ENCODE measurements at places on chromosomes 6 and 20. TPM values are rescaled to one million over a fixed set of nuclear protein-coding genes. Genes with fewer than 3 reads are reported as not detected.

ASIP gene
- not detected for total RNA-seq

RRP36 gene
- 46.6 TPM for total RNA-seq

COL21A1 gene
- not detected for total RNA-seq

HLA-DRA gene
- total RNA-seq, result not detected

IFT52 gene
- total RNA-seq, result 37.8 TPM

COL19A1 gene
- total RNA-seq, result not detected

ADIG gene
- not detected for total RNA-seq

RAET1E gene
- total RNA-seq, result not detected

LTB gene
- total RNA-seq, result 2.0 TPM

PDE7B gene
- total RNA-seq, result 0.33 TPM

SLC35D3 gene
- total RNA-seq, result not detected

ZNF831 gene
- not detected for total RNA-seq

UBE2C gene
- 425 TPM for total RNA-seq

PRDM13 gene
- not detected for total RNA-seq

OR2B6 gene
- not detected for total RNA-seq

NOTCH4 gene
- 1.1 TPM for total RNA-seq

KIAA1586 gene
- total RNA-seq, result 4.1 TPM

ABCC10 gene
- total RNA-seq, result 32.1 TPM

PSORS1C1 gene
- 1.4 TPM for total RNA-seq

SLC22A16 gene
- total RNA-seq, result not detected

GSTA2 gene
- total RNA-seq, result not detected

SIRPB2 gene
- not detected for total RNA-seq

HINT3 gene
- 12.2 TPM for total RNA-seq

CRISP2 gene
- under 0.01 TPM for total RNA-seq

CLPSL1 gene
- total RNA-seq, result not detected

RNF39 gene
- not detected for total RNA-seq

PSMB8 gene
- total RNA-seq, result 72.1 TPM

CYP21A2 gene
- 0.25 TPM for total RNA-seq

CNKSR3 gene
- total RNA-seq, result 16.0 TPM

TP53INP2 gene
- total RNA-seq, result 19.5 TPM

MKKS gene
- total RNA-seq, result 5.1 TPM

KIAA0408 gene
- total RNA-seq, result 0.98 TPM

SLC2A4RG gene
- 68.1 TPM for total RNA-seq

GSTA3 gene
- not detected for total RNA-seq

MYB gene
- total RNA-seq, result 1.5 TPM

KCNB1 gene
- not detected for total RNA-seq

RPS6KA2 gene
- total RNA-seq, result 57.4 TPM

CEP85L gene
- total RNA-seq, result 4.6 TPM

ADTRP gene
- 0.51 TPM for total RNA-seq

PLAGL2 gene
- total RNA-seq, result 9.3 TPM

CFB gene
- total RNA-seq, result 0.33 TPM

TTK gene
- total RNA-seq, result 1.4 TPM

BLCAP gene
- total RNA-seq, result 36.4 TPM

PLCB1 gene
- total RNA-seq, result 0.81 TPM

PBOV1 gene
- not detected for total RNA-seq

GPLD1 gene
- 0.81 TPM for total RNA-seq

TCP11 gene
- 0.16 TPM for total RNA-seq

ENTPD6 gene
- total RNA-seq, result 60.6 TPM

TNNC2 gene
- not detected for total RNA-seq

NELFCD gene
- 53.7 TPM for total RNA-seq

MUC22 gene
- total RNA-seq, result not detected

GLO1 gene
- 70.9 TPM for total RNA-seq

NRSN1 gene
- total RNA-seq, result not detected

Measured in mesangial cell (primary cell).